Neural progenitor cell (in vitro differentiated cells): ENCODE measurements at places on chromosomes 1 and 21. TPM values are rescaled to one million over a fixed set of nuclear protein-coding genes. Genes with fewer than 3 reads are reported as not detected.
A peak's percentile ranks its signal among the peaks of the same experiment; 100 is the strongest.

DNA sequence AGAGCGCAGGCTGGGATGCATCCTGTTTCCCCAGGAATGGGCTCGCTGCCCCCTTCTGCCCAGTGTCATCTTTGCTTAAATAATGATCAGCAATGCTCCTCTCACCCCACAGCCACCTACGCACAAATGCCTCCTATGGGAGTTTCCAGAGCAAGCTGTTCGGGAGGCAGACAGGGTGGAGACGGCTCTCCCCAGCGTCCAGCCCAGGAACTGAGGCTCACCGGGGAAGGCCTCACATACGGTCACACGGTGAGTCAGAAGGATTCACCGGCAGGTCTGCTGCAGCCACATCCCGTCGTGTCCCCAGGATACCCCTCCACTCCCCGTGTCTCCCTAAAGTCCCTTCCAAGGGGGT, 40.3 kb upstream of the RUNX3 start:
- no peak overlapping the region for H3K4me3 ChIP-seq
- H3K27ac ChIP-seq = no peak overlapping the region
- peaks cover 10% of the 10 kb centered on the region for H3K4me1 ChIP-seq
- H3K36me3 ChIP-seq = no peaks in the 10 kb centered on the region

- H3K4me1 ChIP-seq = peaks cover 19% of the 10 kb centered on the region
- no peak overlapping the region for H3K4me3 ChIP-seq
- H3K27ac ChIP-seq = no peak overlapping the region
- peaks cover 10% of the 10 kb centered on the region for H3K36me3 ChIP-seq
- no peaks in the 10 kb centered on the region for H3K27me3 ChIP-seq
Observed at GRCh38 chr1:1402072-1402900, 3.2 kb upstream of the CCNL2 start.

- peaks cover 14% of the 10 kb centered on the region for H3K36me3 ChIP-seq
- H3K4me3 ChIP-seq = peak overlapping the region; percentile 50
- no peaks in the 10 kb centered on the region for H3K4me1 ChIP-seq
- peak; percentile 44 for DNase-seq
- peaks cover 70% of the 10 kb centered on the region for H3K27me3 ChIP-seq
- H3K27ac ChIP-seq = no peak overlapping the region
Observed at GRCh38 chr1:39490596-39491145, 765 bp upstream of the BMP8A start.

- peaks cover 29% of the 10 kb centered on the region for H3K4me1 ChIP-seq
- H3K27me3 ChIP-seq = no peaks in the 10 kb centered on the region
- H3K36me3 ChIP-seq = no peaks in the 10 kb centered on the region
- H3K27ac ChIP-seq = no peak overlapping the region
- no peak overlapping the region for H3K4me3 ChIP-seq
Observed at GRCh38 chr1:38068220-38068979, 21.8 kb upstream of the POU3F1 start.

DNA sequence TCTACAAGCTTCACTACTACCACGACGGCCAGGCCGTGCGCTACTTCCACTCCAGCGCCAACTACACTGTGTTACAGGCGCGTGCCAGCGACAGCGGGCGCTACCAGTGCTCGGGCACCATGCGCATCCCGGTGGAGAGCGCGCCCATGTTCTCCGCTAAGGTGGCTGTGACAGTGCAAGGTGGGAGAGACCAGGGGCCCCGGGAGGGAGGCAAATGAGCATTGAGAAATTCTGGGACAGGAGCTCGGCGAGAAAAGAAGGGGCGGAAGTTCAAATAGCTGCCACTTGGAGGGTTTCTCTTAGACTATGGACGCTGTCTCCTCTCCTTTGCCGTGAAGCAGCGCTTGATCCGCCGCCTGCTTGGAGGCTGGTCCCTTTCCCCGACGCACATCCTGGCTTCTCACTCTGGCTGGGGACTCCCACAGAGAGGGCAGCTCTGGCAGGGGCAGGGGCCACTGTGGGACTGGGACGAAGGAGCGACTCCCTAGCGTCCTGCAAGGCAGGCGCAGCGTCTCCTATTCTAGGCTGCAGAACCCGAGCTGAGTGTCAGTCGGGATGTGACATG, 4.6 kb downstream of the FCRLB start:
- peaks cover 5% of the 10 kb centered on the region for H3K4me1 ChIP-seq
- peak overlapping the region; percentile 54 for H3K4me3 ChIP-seq
- H3K27ac ChIP-seq = no peak overlapping the region
- DNase-seq = peak; percentile 71
- no peaks in the 10 kb centered on the region for H3K36me3 ChIP-seq
- H3K27me3 ChIP-seq = peaks cover 94% of the 10 kb centered on the region

The CFAP141 gene
- not detected in 2 replicates for total RNA-seq

The PRELP gene
- total RNA-seq = 0.26 and 0.34 TPM in 2 replicates

The ABCA4 gene
- total RNA-seq = 0.87 and 1.2 TPM in 2 replicates

The CHI3L2 gene
- not detected in 2 replicates for total RNA-seq
